ENCODE measurements at places on chromosomes 7 and 10.

GRCh38 chr10:49189422-49189821 is 1.2 kb upstream of the TMEM273 start:
- no peak for DNase-seq

DNA sequence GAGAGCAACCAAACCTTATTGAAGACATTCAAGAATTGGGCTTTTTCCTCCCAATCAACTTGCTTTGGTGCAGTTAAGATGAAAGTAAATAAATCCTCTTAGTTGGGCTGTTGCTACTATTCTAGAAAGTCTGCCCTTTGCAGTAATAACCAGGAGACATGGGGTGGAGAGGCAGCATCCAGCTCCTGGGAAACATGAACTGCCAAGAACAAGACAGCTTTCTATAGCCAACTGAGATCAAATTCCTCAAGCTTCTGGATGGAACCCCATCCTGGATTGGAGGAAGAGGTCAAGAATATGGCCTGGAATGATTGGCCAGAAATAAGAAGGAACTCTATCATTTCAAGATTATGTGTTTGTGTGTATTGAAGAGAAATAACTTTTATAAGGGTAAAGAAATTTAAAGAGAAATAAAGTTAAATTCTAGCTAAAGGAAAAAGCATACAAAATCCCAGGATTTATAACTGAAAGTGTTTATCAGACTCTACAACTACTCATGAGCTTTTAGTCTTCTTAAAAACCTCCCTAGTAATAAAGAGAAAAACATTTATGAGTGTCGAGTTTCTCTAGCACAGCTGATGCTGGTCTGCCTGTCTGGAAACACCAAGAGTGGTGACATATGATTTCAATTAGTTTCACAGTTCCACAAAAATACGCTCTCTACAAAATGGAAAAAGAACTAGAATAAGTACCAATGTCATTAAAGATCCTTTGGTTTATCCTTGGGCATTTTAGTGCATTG is 70.1 kb upstream of the COL1A2 start:
- peak; percentile 87 for DNase-seq

DNA sequence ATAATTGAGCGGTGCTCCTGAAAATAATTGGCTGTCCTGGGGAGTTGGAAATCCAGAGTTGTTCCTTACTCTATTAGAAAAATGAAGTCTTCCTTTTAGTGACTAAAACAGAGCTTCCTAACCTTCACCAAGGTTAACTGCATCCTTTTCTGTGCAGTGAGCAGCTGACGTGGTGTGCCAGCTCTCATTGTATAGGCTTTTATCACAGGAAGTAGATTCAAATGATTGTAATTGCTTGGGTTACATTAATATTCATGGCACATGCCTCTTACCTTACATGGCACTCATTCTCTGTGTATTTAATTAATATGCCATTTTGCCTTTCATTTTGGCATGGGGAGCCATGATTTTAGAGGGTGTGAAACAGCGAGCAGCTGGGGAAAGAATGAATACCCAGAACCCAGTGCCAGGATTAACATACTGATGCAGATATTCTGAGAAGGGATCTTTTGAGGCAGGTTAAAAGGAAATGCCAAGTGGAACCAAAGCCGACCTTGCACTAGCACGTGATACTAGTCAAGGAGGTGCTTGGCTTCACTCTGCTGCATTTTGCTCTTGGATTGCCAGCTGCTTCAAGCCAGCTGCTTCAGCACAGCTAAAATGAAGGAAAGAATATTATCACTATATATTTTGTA is 115.3 kb downstream of the ST7 start:
- no peak for DNase-seq

GRCh38 chr10:76315240-76315639 is 883.8 kb downstream of the LRMDA start:
- no peak for DNase-seq

DNA sequence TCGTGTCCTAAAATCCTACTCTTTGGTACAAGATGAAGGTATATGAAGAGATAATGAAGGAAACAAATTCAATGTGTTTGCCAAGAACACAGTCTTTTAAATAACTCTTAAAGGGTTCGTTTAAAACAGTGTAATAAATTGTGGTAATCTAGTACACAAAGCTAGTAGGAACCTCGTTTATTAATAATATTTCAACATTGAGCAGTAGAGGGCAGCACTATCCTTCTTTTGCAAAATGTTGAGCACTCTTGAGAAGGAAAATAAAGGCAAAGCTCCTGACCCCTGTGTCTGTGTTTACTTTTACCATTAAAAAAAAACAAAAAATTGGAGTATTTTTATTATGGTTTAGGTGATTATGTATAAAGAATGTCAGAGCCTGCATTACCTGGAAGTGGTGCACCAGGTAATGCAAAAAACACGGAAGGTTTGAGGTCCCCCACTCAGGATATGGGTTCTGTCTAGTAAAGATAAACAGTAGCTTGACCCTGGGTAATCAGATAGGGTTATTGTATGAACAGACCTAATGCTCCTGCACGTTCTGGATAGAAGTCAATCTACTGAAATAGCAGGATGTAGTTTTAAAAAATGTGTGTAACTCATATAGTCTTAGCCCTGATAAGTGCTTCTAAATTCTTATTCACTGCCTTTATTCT is 5.7 kb upstream of the GOT1 start:
- DNase-seq: peak; percentile 83

GRCh38 chr10:126798649-126799048 is 106.6 kb upstream of the DOCK1 start:
- no peak for DNase-seq

- peak; percentile 55 for DNase-seq
Observed at GRCh38 chr7:94656925-94657731, 1.2 kb upstream of the SGCE start.

DNA sequence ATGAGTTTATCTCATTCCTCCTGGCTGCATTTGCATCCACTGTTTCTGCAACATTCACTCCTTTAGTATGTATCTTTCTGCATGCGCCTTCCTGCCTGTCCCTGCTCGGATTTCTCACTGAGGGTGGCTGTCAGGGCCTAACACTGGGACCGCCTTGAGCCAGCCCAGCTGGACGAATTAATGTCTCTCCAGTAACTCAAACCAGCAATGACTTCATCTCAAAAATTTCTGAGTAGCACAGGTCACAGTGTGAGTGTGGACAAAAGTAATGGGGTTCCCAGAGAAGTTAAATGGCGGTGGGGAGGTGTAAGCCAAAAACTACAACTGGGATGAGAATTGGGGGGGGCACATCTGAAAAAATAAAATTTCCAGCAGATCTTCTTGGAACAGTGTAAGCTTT is 444.0 kb upstream of the MGMT start:
- DNase-seq: no peak

GRCh38 chr10:44975431-44976331 is 2.9 kb downstream of the DEPP1 start:
- DNase-seq: peak; percentile 74

DNA sequence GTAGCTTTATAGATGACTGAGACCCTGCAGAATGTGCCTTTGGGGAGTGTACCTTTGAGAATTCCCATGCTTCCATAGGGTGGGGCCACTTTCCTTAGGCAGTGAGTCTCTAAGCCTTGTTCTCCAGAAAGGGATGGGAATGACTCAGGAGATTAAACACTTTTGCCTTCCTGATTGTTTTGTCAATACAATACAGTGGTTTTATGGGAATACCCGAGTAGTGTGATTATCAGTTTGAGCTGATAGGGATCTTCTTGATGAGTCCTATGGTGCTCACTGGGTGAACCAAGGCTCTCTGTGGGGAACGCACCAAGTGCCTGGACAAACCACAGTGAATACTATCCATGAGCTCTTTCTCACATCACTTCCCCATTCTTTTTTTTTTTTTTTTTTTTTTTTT is 6.3 kb downstream of the MYOF start:
- no peak for DNase-seq

- peak; percentile 73 for DNase-seq
Observed at GRCh38 chr7:14691597-14692203, 210.9 kb downstream of the DGKB start.

GRCh38 chr7:79241288-79242060 is 212.0 kb downstream of the MAGI2 start:
- DNase-seq: peak; percentile 61

DNA sequence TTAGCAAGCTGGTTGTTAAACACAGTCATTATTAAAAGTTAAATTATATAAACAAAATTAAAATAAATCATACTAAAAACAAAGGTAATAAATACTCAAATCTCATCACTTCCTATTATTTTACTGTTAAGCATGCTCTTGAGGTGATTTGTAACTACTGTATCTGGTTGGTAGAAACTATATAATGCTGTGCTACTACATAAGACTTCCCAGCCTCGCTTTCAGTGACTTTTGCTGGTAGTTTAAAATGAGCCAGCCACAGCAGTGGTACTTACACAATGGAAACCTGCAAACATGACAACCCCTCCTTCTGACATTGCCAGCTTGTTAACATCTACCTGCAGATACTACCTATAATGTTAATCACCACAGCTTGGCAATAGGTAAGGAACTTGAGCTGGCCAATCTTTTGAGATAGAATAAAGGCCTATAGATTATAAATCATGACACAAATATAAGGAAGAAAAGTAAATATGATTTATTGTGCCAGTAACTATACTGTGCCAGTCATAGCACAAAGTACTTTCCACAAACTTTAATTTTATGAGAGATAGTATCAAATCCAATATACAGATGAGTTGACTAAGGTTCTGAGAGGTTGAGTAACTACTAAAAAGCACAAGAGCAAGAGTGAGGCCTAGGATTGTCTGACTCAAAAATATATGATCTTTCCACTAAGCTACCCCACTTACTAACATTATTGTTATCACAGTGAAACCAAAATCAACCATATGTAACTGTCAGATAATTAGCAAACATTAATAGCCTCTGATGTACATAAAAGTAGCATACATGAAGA is 181.1 kb upstream of the ASAH2 start:
- DNase-seq: no peak

DNA sequence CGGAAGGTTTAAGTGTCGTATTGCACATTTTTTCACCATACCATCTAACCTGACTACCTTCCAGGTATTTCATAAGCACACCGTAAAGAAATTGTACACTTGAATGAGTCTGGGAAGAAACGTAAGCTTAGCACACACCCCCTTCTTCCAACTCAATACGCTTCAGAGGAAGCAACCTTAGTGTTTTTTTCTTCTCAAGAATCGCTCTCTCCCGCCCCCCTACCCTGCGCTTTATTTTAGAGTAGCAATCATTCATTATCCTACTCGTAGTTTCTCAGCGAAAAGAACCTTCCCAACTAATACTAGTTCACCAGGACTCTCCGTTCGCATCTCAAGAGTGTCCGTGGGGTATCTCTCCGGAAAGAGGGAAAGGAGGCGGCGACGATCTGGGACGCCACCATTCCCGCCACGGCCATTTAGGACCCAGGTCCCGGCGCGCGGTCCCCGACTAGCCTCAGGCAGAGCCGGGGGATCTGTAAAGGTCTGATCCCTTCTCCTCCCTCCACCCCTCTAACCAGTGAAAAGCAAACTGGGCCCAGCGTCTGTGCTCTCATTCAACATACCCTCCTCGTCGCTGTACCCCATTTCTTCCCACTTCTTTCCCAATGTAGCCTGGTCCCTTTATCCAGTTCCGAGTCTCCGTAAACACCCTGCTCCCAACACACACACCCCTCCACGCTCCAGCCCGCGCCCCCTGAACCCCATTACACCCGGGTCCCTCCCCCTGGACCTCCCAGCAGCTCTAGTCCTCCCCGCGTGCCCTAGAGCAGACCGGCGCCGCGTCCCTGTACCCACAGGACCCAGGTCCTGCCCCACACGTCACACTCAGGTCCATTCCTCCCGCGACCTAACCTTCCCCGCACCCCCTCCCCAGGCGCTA is 16.0 kb downstream of the MYOZ1 start:
- DNase-seq: peak; percentile 67

DNA sequence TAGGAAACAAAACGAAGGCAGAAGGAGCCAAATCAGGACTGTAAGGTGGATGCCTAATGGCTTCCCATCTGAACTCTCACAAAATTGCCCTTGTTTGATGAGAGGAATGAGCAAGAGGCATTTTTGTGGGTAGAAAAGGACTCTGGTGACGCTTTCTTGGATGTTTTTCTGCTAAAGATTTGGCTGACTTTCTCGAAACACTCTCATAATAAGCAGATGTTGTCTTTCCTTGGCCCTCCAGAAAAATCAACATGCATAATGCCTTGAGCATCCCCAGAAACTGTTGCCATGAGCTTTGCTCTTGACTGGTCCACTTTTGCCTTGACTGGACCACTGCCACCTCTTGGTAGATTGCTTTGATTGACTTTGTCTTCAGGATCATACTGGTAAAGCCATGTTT is 13.5 kb downstream of the PTPN12 start:
- peak; percentile 40 for DNase-seq

- DNase-seq: no peak
Observed at GRCh38 chr10:100482834-100483185, 20.0 kb downstream of the WNT8B start.

DNA sequence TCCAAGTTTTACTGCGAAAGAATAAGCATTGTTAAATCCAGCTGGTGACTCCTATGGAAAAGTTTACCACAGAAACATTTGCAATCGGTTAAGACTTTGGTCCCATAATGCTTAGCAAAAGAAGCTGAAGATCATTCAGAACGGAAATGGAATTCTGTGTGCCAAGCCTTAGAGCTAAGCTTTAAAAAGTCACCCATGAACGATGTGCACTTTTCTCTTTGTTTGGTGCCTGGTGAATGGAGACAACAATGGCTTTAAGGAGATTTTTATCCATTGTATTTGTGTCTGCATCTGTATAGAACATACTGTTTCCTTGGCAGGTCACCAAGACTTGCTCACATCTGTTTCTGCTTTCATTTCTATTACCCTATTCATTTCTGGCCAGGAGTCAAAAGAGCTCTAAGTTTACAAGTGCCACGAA is 26.3 kb upstream of the COL1A2 start:
- peak; percentile 97 for DNase-seq

- DNase-seq: no peak
Observed at GRCh38 chr10:38027986-38028385, 17.5 kb downstream of the ZNF33A start.

- DNase-seq: peak; percentile 27
Observed at GRCh38 chr7:133572087-133572486, 319.2 kb downstream of the EXOC4 start.

GRCh38 chr10:6033954-6034353 is 28.2 kb downstream of the IL2RA start:
- DNase-seq: peak; percentile 38

- DNase-seq: peak; percentile 75
Observed at GRCh38 chr7:113283861-113284260, 165.5 kb upstream of the SMIM30 start.

GRCh38 chr10:89710753-89711152 is 9.4 kb downstream of the KIF20B start:
- peak; percentile 9 for DNase-seq

- no peak for DNase-seq
Observed at GRCh38 chr10:129101232-129101980, 365.6 kb upstream of the MGMT start.

GRCh38 chr7:68684996-68685395 is 913.3 kb upstream of the AUTS2 start:
- DNase-seq: no peak
